ENCODE measurements at places on chromosomes 11 and 22.

- DNase-seq: peak; percentile 91
These were observed 35.8 kb downstream of the TNKS1BP1 start for GRCh38 chr11:57288771-57289579.

- DNase-seq: no peak
These were observed 120.4 kb upstream of the TTC12 start for GRCh38 chr11:113193946-113194345.

DNA sequence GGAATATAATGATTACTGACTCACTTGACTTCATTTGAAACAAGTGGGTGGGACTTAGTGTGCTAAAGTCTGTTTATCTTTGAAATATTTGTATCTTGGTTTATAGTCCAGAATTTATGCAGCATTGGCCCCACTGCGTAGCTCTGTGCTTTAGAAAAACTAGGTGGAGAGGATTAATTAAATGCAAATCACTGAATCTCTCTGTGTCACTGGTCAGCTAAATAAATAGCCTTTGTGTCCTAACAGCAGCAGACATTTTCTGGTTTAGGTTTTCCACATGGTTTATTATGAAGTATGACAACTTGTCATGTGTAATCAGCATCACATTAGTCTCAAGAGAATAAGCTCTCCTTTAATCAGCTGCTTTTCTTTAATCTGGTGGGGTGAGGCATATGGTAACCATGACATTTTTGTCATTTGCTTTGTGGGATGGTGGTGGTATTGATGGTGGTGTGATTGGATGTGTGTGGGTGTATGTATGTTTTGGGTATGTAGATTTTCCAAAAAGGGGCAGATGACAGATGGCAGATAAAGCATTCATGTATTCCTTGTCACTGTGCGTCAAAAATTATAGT, 33.9 kb downstream of the BCL2L13 start:
- DNase-seq: peak; percentile 50

DNA sequence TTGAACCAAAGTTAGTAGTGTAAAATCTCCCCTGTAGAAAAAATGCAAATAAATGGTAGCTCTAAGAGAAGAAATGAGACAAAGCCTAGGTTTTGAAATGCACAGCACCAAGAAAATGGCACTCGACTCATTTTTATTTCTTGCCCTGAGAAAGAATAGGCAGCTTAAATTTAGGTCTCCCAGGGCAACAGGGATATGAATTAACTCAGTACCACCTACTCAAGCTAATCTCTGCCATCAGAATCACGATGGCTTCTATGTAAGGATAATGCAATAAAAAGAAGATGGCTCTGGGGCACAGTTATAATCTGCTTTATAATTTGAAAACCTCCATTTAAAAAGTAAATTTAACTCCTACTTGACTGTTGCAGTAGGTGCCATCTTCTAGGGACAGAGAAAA, 1784.3 kb downstream of the LRRC4C start:
- no peak for DNase-seq

- no peak for DNase-seq
These were observed 117.2 kb upstream of the NAV2 start for GRCh38 chr11:19595499-19595839.

DNA sequence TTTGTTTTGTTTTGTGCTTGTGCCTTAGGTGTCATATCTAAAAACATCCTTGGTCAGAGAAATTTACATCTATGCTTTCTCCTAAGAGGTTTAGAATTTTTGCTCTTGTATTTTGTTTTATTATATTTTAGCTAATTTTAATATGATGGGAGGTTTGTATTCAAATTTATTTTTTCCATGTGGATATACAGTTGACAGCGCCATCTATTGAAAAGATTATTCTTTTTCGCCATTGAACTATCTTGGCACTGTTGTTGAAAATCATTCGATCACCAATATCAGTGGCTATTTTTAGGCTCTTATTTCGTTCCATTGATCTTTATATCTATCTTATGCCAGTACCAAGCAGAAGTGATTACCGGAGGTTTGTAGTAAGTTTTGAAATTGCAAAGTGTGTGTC, 510.3 kb downstream of the BRD1 start:
- DNase-seq: no peak

DNA sequence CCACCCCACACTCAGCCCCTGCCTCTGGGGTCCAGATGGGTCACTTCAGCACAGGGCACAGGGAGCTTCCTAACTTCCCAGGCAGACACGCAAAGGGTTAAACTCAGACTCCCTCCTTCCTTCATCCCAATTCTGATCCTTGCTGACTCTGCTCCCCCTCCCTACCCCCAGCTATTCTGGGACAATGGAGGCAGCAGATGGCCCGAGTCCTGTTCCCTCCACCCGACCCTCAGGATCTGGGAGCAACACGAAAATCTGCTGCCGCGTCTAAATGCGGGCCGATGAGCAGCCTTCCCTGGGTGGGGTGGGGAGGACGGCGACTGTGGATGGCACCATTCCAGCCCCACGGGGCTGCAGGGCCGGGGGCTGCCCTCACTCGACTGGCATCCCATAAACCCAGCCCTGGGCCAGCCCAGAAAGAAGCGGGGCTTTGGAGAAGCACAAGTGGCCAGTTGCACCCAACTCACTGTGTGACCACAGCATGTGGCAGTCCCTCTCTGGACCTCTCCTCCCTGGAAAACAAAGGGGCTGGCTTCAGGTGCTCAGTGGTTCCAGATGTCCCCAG, 18.7 kb downstream of the MFNG start:
- DNase-seq: no peak

DNA sequence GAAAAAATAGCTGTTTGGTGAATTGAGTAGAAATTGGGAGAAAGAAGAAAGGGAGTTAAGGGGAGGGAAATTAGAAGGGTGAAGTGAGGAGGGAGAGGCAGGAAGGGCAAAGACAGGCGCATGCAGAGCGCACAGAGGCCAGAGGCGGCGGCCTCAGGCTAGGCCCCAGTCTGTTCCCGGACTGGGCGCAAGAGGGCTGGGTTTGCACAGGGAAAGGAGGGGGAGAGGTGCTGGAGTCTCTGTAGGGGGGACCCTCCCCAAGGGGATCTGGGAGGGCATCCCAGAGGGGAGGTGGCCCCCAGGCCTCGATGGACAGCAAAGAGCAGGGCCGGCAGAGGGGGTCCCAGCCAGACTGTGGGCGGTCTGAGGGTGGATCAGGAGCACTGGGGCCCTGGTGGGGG, 1.3 kb upstream of the FLRT1 start:
- no peak for DNase-seq

DNA sequence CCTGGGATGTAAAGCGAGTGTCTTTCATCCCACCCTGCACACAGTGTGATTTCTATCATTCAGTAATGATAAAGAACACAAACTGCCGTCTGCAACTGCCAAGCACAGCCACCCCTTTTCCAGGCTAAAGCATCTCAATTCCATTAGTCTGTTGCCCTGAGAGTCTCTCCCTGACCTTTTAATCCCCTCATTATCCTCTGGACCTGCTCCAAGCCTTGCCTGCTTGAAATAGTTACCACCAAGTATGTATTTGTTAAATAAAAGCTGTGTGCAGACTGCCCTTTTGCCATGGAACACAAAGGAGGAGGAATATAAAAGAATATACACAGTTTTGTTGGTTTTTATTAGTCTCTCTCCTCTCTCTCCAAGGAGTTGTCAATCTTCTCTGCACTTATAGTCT, 13.0 kb downstream of the GRAP2 start:
- DNase-seq: peak; percentile 4

DNA sequence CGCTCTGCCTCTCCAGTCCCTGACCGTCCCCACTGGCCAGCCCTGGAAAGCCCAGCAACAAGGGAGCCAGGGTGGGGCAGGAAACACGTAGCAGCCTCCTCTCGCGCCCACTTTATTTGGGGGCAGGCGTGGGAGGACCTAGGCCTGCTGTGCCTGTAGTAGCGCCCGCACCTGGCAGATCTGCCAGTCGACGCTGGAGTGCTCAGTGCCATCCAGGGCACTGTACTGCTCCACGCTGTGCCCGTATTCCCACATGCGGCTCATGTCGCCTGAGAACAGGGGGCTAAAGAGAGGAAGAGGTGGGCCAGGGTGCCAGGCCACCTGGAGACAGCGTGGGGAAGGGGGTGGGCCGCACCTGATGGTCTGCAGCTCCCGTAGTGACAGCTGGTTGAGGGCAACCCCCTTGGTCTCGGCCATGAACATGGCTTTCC, 17.0 kb upstream of the DRICH1 start:
- no peak for DNase-seq

DNA sequence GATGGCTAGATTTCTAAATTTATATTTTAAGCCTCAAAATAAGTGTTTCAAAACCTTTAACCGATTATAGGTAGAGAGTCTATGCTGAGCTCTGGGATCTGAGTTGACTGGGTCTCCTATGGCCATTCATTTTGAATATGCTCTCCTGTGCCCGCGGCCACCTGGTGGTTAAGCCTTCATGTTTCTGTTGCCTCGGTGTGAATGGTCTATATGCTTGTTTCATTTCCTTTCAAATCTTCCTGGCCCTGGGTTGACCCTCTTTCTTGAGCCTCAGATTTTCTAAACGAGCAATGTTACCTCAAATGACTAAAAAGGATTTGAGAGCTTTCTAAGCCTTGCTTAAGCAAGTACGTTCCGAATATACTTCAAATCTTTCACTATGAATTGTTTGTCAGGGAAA, 789.4 kb upstream of the KIRREL3 start:
- no peak for DNase-seq

- DNase-seq: peak; percentile 34
These were observed 5.4 kb upstream of the APOL2 start for GRCh38 chr22:36244522-36245391.

- DNase-seq: no peak
These were observed 22.9 kb downstream of the GNAZ start for GRCh38 chr22:23093051-23093788.

GRCh38 chr11:48006301-48006992, 26.1 kb downstream of the PTPRJ start:
- peak; percentile 79 for DNase-seq

DNA sequence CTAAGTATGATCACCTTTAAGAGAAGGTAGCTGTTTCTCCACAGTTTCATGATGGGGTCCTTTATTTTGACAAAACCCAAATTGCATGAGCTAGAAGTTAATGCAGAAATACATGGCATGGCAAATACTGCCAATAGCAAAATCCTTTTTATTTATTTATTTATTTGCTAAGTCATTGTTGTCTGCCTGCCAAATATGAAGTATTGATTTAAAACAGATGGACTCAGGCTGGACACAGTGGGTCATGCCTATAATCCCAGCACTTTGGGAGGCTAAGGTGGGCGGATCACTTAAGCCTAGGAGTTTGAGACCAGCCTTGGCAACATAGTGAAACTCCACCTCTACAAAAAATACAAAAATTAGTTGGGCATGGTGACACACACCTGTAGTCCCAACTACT, 52.4 kb downstream of the LARGE2 start:
- no peak for DNase-seq

DNA sequence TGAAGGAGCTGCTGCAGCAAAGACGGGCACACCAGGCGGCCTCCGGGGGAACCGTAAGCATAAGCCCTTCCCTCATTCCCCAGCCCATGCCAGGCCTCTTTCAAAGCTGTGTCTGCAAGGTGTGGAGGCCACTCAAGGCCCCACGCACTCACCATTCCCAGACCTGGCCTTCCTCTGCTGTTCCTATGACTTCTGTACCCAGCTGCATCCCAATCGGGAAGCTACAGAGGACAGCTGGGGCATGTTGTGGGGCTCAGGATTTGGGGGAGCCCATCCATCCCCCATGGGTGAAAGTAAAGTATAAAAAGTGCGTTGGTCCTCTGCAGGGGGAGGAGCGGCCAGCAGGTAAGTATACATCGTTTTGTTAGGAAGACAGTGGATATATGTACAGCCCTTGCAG, 2.2 kb downstream of the POU2AF3 start:
- DNase-seq: no peak

DNA sequence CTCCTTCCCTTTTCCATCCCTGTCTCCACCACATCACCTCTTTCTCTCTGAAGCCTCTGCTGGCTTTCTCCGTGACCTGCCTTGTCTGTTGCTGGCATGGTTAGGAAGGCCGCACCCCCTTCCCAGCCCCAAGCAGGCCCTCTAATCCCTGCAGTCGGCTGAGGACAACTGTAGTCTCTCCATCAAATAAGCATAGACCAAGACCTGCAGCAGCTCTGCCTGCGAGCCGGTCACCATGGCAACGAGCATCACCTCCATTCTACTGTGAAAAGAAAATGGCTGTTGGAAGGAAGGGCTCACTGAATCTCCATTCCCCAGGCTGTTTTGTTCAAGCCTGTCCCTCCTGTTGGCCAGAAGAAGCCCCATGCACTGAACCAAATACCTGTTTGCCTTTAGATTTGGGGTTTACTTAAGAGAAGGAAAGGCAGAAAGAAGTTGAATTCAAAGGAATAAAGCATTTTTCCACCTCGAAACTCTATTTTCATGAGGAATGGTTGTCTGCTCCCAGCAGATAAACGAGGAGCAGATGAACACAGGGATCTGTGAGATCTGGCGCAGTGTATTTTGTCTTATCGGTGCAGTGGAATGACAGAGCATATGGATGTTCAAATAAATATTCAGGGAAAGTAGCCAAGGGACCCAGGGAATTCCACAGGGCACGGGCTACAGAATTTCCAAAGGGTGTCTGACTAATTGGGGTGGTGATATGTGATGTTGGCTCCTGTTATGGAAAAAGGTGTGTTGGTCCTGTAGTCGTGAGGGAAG, 113.1 kb upstream of the TTC12 start:
- DNase-seq: no peak

- no peak for DNase-seq
These were observed 49.4 kb downstream of the BID start for GRCh38 chr22:17724678-17725499.

DNA sequence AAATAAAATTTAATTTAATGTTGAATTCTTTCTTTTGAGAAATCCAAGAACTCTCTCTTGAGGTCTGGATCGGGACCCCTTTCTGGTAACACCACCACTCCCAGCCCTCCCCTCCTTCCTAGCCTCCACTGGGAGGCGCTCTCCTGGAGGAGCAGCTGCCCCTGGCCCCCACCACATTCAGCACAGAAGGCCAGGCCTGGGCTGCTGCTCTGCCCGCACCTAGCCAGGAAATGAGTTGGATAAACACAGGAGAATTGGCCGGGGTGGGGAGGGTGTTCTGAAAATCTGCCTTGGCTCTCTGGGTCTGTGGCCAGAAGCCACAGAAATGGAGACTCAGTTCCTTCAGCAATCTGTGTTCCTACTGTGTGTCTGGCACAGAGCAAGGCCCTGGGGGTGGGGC, 31.2 kb downstream of the C22orf42 start:
- DNase-seq: no peak

DNA sequence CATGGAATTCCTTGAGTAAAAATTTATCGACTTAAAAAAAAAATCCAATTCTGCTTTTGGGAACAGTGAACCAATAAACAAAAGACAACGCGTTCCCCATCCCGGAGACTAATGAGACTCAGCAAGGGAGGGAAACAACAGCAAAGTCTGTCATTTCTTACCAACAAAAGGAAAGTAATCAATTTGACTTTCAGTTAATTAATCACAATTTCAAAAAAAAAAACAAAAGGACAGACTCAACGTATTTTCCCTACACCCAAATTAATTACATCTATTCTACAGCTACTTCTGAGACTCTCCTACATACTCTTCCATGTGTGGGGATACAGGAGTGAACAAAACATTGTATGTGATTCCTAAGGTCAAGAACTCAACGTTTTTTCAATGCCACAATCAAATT, 1.9 kb downstream of the RDX start:
- DNase-seq: no peak
